PC-9 (cell line): ENCODE measurements at places on chromosomes 7 and 10. TPM values are rescaled to one million over a fixed set of nuclear protein-coding genes. Genes with fewer than 3 reads are reported as not detected.

DNA sequence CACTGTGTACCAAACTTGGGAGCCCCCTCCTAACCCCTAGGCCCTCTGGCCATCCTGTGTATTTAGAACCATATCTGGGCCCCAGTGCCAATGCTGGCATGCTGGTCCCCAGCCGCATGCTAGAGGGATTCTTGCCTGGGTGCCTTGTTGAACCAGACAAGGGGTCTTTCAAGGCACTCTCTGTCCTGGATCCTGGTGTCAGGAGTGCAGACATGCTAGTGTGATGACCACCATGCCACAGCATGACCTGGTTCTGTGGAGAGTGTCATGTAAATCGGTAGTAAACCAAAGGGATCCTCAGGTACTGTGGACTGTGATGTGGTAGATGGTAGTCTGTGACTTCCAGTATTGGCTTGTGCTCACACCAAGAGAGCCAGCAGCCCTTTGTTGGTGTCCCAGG lies 222.2 kb upstream of the PODXL start:
- DNase-seq = no peak
- no peaks in the 10 kb centered on the region for H3K4me1 ChIP-seq
- peaks cover 91% of the 10 kb centered on the region for H3K27me3 ChIP-seq
- no peaks in the 10 kb centered on the region for H3K36me3 ChIP-seq

Gene PDE6C
- total RNA-seq = not detected in 2 replicates

GRCh38 chr7:80929619-80930018 lies 10.8 kb upstream of the SEMA3C start:
- no peak for DNase-seq
- H3K4me3 ChIP-seq = no peak overlapping the region
- H3K27me3 ChIP-seq = no peaks in the 10 kb centered on the region
- no peak overlapping the region for H3K27ac ChIP-seq
- peaks cover 11% of the 10 kb centered on the region for H3K4me1 ChIP-seq

Gene A1CF
- total RNA-seq = not detected in 2 replicates

DNA sequence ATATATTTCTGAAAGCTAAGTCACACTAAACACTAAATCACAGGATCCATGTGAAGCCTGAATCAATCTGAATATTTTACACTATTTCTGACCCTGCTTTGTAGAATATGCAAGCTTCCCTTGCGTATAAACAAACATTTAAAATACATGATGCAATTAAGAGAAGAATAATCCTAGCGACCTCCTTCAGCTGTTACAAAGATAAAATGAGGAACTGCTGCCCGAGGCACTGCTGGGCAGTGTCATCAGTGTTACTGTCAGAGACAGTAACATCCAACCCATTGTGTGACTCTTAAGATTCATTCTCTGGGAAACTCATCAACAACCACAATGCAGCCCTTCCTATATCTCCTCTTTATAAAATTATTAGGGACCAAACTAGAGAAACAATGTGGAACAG lies 61.6 kb downstream of the COBL start:
- H3K27ac ChIP-seq = no peak overlapping the region
- H3K4me3 ChIP-seq = no peak overlapping the region
- no peak for DNase-seq
- H3K27me3 ChIP-seq = no peaks in the 10 kb centered on the region
- no peaks in the 10 kb centered on the region for H3K36me3 ChIP-seq

DNA sequence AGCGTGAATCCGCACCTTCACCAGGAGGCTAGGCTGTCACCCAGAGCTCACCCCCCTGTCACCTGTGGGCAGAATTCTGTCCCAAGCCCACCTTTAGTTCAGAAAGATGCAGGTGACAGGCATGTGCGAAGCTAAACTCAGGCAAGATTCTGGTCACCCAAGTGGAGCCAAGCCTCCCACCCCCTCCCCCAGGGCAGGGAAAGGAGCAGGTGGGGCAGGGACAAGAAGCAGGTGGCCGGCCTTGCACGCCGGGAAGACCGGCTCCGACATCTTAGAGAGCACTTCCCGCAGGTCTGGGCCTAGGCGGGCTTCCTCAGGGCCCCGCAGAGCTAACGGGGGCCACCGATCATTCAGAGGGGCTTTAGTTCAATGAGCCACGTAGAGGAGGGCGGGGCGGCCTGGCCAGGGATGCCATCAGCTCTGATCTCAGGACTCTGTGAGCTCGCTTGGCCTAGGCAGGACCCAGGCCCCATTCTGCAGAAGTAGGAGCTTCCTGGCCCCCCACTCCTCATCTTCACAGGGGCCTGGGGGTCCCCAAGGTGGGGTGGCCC lies 19.9 kb downstream of the UNCX start:
- no peak for DNase-seq
- H3K27me3 ChIP-seq = peaks cover 89% of the 10 kb centered on the region
- no peak overlapping the region for H3K27ac ChIP-seq
- H3K4me3 ChIP-seq = no peak overlapping the region
- H3K36me3 ChIP-seq = no peaks in the 10 kb centered on the region
- no peaks in the 10 kb centered on the region for H3K4me1 ChIP-seq

GRCh38 chr10:111265341-111265740 lies 188.5 kb downstream of the ADRA2A start:
- no peak overlapping the region for H3K27ac ChIP-seq
- H3K27me3 ChIP-seq = no peaks in the 10 kb centered on the region
- no peaks in the 10 kb centered on the region for H3K4me1 ChIP-seq
- no peak for DNase-seq

DNA sequence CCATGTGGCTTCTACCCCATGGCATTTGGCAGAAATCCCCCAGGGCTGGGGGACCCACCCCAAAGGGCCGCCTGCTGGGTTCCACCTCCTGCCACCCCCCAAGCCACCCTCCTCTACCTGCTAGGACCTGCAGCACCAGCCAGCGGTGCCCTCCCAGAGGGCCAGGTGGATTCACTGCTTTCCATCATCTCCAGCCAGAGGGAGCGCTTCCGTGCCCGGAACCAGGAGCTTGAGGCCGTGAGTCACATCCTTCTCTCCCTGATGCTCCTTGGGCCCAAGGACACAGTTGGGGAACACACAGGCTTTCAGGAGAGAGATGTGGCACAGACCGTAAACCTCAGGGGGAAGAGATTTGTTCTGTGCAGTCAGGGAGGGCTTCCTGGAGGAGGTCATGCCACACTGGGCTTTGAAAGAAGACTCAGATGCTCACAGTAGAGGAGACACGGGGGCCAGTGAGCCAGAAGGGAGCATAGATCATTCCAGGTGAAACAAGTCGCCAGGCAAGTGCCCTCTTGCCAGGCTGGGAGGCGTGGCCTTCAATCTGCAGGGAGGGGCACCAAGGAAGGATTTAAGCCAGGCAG lies 11.5 kb upstream of the SH2B2 start:
- no peak overlapping the region for H3K27ac ChIP-seq
- no peak overlapping the region for H3K4me3 ChIP-seq
- no peaks in the 10 kb centered on the region for H3K36me3 ChIP-seq

DNA sequence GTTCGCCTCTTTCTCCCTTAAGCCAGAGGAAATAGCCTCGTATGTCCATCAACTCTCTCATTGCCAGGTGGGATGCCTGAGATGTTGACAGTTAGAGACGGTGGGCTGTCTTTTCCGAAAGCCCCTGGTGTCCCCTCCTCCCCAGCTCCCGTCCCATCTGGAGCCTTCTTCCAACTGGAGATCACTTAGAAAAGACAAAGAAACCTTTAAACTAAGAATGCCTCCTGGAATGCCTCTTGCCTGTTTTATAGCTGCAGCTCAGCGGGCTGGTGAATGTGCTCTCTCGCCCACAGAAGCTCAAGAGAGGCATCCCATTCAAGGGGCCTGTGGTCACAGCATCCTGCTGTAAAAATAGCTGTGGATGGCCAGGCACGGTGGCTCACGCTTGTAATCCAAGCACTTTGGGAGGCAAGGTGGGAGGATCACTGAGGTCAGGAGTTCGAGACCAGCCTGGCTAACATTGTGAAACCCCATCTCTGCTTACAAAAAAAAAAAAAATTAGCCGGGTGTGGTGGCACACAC lies 5.2 kb upstream of the MYL10 start:
- no peaks in the 10 kb centered on the region for H3K36me3 ChIP-seq
- H3K4me1 ChIP-seq = peaks cover 30% of the 10 kb centered on the region
- H3K4me3 ChIP-seq = no peak overlapping the region

GRCh38 chr7:94439893-94440381 lies 45.2 kb downstream of the COL1A2 start:
- H3K4me3 ChIP-seq = no peak overlapping the region
- H3K27me3 ChIP-seq = no peaks in the 10 kb centered on the region
- H3K36me3 ChIP-seq = no peaks in the 10 kb centered on the region
- H3K4me1 ChIP-seq = no peaks in the 10 kb centered on the region
- H3K27ac ChIP-seq = no peak overlapping the region

DNA sequence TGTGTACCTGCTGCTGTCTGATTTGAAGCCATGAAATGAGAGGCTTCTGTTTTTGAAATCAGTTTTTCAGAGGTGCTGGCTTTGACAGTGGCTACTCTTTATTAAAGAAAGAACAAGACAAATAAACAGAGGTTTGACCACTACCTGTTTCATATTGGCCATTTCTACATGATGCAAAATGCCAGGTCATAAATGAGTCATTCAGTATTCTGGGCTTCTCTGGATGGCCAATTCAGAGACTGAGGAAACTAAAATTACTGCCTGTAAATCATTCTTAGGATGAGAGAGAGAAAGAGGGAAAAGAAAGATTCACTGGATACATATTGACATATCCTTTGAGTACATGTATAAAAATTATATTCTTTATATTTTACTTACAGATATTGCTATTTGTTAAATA lies 303.3 kb upstream of the ETV1 start:
- H3K27ac ChIP-seq = no peak overlapping the region
- H3K27me3 ChIP-seq = no peaks in the 10 kb centered on the region
- H3K36me3 ChIP-seq = no peaks in the 10 kb centered on the region
- no peaks in the 10 kb centered on the region for H3K4me1 ChIP-seq
- H3K4me3 ChIP-seq = no peak overlapping the region

Gene TAS2R3
- 2.0 and 2.3 TPM in 2 replicates for total RNA-seq

Gene MGAM2
- total RNA-seq = not detected in 2 replicates

- no peaks in the 10 kb centered on the region for H3K4me1 ChIP-seq
- no peak for DNase-seq
- no peak overlapping the region for H3K4me3 ChIP-seq
- no peaks in the 10 kb centered on the region for H3K36me3 ChIP-seq
- no peaks in the 10 kb centered on the region for H3K27me3 ChIP-seq
Observed at GRCh38 chr10:103578782-103579382, 85.4 kb downstream of the NEURL1 start.

DNA sequence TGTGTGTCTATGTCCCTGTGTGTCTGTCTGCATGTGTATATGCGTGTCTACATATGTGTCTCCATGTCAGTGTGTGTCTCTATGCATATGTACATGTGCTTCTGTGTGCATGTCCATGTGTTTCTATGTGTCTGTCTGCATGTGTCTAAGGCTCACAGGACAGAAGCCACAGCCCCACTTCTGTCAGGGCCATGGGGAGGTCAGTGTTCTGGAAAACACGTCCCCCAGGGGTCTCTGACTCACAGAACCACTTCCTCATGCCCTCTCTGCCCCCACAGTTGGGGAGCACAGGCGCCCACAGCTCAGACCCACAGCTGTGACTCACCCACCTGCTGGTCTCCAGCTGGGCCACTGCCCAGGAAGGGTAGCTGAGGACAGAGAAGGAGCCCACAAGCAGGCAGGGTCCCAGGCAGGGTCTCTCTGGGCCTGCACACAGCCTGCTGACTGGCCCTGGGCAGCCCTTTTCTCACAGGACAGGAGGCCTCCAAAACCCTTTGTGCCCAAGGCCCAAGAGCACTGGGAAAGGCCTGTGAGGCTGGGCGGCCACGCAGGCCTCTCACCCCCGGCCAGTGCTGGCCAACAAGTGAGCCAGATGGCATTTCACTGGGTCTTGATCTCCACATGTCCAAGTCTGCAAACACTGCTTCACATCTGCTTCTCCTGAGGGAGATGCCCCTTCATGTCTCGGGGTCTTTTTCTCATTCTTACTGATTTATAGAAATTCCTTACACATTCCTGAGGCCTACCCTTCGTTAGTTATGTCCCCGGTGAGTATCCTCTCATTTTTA lies 102.9 kb upstream of the FAM20C start:
- H3K4me3 ChIP-seq = no peak overlapping the region
- peak; percentile 88 for DNase-seq
- no peaks in the 10 kb centered on the region for H3K36me3 ChIP-seq
- H3K4me1 ChIP-seq = peaks cover 65% of the 10 kb centered on the region
- H3K27me3 ChIP-seq = no peaks in the 10 kb centered on the region

DNA sequence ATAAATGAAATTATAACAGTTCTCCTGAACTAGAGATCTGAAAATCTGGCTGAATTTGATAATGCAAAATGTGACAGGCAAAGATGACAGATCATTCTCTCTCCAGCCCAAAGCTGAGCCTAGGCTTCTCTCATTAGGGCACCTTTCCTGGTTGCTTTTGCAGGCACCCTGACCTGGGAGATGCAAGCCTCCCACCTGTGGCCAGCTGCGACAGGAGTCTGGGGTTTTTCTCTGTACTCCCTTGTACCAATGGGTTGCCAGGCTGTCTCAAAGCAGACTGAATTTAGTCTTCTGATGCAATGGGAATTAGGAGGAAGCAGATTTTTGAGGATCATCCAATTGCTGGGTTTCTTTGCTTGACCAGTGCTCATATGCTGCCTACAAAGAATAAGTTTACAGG lies 85.0 kb upstream of the EFCAB10 start:
- DNase-seq = no peak
- no peaks in the 10 kb centered on the region for H3K36me3 ChIP-seq
- H3K27ac ChIP-seq = no peak overlapping the region
- peaks cover 16% of the 10 kb centered on the region for H3K4me1 ChIP-seq
- H3K27me3 ChIP-seq = no peaks in the 10 kb centered on the region
- H3K4me3 ChIP-seq = no peak overlapping the region

Gene NXPH1
- not detected in 2 replicates for total RNA-seq

DNA sequence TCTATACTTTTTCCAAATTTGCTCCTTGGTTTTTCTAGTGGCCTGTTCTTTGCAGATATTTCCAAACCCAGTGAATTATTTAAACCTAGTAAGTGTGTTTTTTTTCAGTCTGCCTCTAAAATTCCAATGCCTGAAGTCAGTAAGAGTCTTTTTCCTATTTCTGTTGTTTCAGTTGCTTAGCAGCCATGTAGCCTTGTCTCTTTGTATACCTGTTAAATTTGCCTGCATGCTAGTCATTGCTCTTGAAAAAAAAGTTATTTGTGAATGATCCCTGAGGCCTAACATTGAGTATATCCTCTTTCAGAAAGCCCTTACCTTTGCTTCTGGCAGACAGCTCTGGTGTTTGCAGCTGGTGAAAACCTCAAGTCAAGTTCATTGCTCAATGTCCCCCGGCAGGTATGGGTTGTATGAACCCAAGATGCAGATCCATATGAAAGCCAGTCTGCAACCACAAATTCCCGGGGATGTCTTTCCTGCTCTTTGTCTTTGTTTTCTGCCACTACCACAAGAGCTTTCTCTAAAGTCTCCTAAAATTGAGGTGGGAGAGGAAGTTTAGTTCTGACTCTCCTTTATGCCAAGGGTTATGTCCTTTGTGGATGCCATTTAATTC lies 35.7 kb downstream of the CH25H start:
- no peaks in the 10 kb centered on the region for H3K36me3 ChIP-seq
- no peak overlapping the region for H3K27ac ChIP-seq
- no peak for DNase-seq
- no peaks in the 10 kb centered on the region for H3K27me3 ChIP-seq
- H3K4me1 ChIP-seq = no peaks in the 10 kb centered on the region

Gene OPN1SW
- total RNA-seq = not detected in 2 replicates
